GM23248 (cell line): ENCODE measurements at places on chromosomes 7 and 10. TPM values are rescaled to one million over a fixed set of nuclear protein-coding genes. Genes with fewer than 3 reads are reported as not detected.

TMEM196 gene
- total RNA-seq, result not detected in 2 replicates

CHN2 gene
- total RNA-seq, result 1.5 TPM in 1 of 2 replicates, not detected in the other

COL28A1 gene
- not detected in 2 replicates for total RNA-seq

PLAU gene
- 13.3 and 13.8 TPM in 2 replicates for total RNA-seq

GALNT17 gene
- total RNA-seq, result not detected in 2 replicates

FEZF1 gene
- not detected in 2 replicates for total RNA-seq

PDGFA gene
- total RNA-seq, result 8.4 and 9.4 TPM in 2 replicates

- H3K27me3 ChIP-seq, result no peaks in the 10 kb centered on the region
- no peak overlapping the region for H3K27ac ChIP-seq
- no peak overlapping the region for H3K4me3 ChIP-seq
- no peaks in the 10 kb centered on the region for H3K4me1 ChIP-seq
Observed at GRCh38 chr7:135409845-135410542, 99.9 kb downstream of the CNOT4 start.

DNA sequence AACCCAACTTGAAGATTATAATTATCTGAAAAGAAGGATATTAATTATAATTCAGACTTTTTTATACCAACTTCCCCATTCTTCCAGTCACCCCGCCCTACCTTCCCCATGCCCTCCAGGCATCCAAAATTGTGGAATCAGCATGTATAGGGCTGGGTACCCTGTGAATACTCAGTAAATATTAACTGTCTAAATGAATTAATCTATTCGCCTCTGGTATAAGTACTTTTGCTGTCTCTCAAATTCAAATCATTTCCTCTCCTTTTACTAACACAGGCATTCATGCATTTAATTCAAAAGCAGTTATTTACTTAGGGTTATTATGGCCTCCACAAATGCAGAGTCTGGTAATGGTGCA lies 26.5 kb upstream of the GOT1 start:
- no peak overlapping the region for H3K4me3 ChIP-seq
- H3K4me1 ChIP-seq, result no peaks in the 10 kb centered on the region
- peaks cover 43% of the 10 kb centered on the region for H3K27me3 ChIP-seq
- no peak overlapping the region for H3K27ac ChIP-seq
- H3K36me3 ChIP-seq, result no peaks in the 10 kb centered on the region
- DNase-seq, result no peak

DNA sequence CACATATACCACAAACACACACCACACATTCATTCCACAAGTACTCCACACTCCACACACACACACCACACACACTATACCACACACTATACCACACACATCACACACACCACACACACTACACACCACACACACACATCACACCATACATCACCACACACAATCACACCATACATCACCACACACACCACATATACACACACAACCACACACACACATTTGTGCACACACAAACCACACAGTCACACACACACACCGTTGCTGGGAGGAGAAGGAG lies 112.8 kb downstream of the PTPN20 start:
- DNase-seq, result no peak
- H3K4me3 ChIP-seq, result no peak overlapping the region
- peaks cover 29% of the 10 kb centered on the region for H3K4me1 ChIP-seq
- H3K27me3 ChIP-seq, result no peaks in the 10 kb centered on the region

DNA sequence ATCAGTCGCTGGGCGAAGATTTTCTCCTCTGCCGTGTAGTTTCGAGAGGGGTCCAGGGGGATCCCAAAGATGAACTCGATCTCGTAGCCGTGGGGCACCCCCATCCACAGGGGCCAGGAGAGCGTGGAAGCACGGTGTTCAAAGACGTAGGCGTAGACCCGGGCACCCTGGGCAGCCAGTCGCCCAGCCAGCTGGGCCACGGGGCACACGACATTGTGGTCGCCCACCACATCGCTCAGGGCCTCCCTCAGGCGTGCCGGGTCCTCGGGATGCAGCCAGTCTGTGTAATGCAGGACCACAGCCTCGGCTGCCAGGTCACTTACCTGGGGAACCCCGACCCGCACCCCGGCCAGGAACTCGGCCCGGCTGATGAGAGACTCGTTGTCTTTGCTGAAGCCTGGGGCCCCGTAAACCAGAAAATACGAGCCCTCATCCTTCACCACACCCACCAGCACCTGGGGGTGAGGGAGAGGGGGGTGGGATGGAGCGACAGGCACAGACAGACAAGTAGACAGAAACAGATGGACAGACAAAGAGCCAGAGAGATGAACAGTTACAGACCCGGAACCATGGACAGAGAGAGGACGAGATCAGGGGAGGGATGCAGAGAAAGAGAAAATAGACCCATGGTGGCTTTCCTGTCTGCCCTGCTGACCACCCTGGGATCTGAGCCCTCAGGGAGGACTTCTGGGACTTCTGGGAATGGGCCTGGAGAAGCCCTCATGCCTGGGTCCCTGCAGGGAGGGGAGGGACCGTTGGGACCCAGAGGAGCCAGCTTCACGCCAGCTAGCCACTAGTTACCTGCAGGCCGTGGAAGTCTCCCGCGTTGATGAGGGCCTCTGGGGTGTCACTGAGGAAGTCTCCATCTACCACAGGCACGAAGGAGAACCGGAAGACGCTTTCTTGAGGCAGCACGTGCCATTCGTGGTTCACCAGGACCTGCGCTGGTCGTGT lies 3.0 kb downstream of the ACHE start:
- H3K27ac ChIP-seq, result no peak overlapping the region
- no peak overlapping the region for H3K4me3 ChIP-seq
- H3K27me3 ChIP-seq, result peaks cover 19% of the 10 kb centered on the region
- peaks cover 11% of the 10 kb centered on the region for H3K4me1 ChIP-seq

DNA sequence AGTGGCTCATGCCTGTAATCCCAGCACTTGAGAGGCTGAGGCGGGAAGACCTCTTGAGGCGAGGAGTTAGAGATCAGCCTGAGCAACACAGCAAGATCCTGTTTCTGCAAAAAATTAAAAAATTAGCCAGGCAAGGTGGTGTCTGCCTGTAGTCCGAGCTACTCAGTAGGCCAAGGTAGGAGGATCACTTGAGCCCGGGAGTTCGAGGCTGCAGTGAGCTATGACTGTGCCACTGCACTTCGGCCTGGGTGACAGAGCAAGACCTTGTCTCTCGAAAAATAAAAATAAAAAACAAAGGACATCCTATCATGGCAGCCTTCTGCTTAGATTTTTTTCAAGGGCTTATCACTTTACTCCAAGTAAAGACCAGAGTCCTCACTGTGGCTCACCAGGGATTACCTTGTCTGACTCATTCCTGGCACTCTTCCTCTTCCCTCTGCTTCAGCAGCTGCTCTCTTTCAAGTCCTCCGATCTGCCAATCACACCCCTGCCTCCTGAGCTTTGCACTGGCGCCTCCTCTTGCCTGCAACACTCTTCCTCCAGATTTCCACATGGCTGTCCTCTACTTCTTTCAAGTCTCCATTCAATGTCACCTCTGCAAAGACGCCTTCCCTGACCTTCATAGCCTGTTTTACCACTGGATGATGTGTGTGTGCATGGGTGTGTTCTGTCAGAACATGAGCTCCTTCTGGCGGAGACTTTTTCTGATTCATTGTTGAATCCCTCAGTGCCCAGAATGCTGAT lies 7.7 kb downstream of the PRTFDC1 start:
- H3K4me1 ChIP-seq, result peaks cover 24% of the 10 kb centered on the region
- peak; percentile 70 for DNase-seq
- H3K4me3 ChIP-seq, result no peak overlapping the region
- no peaks in the 10 kb centered on the region for H3K36me3 ChIP-seq

- no peak overlapping the region for H3K27ac ChIP-seq
- H3K36me3 ChIP-seq, result peaks cover 47% of the 10 kb centered on the region
- no peak for DNase-seq
- H3K4me1 ChIP-seq, result no peaks in the 10 kb centered on the region
- H3K27me3 ChIP-seq, result no peaks in the 10 kb centered on the region
Observed at GRCh38 chr10:58813573-58813972, 300.9 kb downstream of the BICC1 start.

GRCh38 chr10:121497513-121498470 lies 100.5 kb downstream of the FGFR2 start:
- no peak overlapping the region for H3K4me3 ChIP-seq
- DNase-seq, result no peak
- no peak overlapping the region for H3K27ac ChIP-seq
- no peaks in the 10 kb centered on the region for H3K36me3 ChIP-seq
- H3K27me3 ChIP-seq, result no peaks in the 10 kb centered on the region
- H3K4me1 ChIP-seq, result no peaks in the 10 kb centered on the region

- no peak overlapping the region for H3K27ac ChIP-seq
- H3K36me3 ChIP-seq, result no peaks in the 10 kb centered on the region
- peaks cover 4% of the 10 kb centered on the region; the same call in 1 of the 2 replicates for H3K27me3 ChIP-seq
- DNase-seq, result no peak
- H3K4me1 ChIP-seq, result no peaks in the 10 kb centered on the region
- no peak overlapping the region for H3K4me3 ChIP-seq
Observed at GRCh38 chr10:96448021-96448457, 65.7 kb downstream of the TLL2 start.

- H3K4me3 ChIP-seq, result no peak overlapping the region
- no peak overlapping the region for H3K27ac ChIP-seq
- no peaks in the 10 kb centered on the region for H3K4me1 ChIP-seq
Observed at GRCh38 chr10:131571865-131572264, 260.3 kb upstream of the TCERG1L start.

GRCh38 chr10:76977046-76977445 lies 660.6 kb downstream of the KCNMA1 start:
- H3K4me1 ChIP-seq, result peaks cover 31% of the 10 kb centered on the region
- DNase-seq, result no peak
- no peak overlapping the region for H3K4me3 ChIP-seq
- no peaks in the 10 kb centered on the region for H3K36me3 ChIP-seq
- no peaks in the 10 kb centered on the region for H3K27me3 ChIP-seq
